ENCODE measurements at places on chromosomes 4 and X. TPM values are rescaled to one million over a fixed set of nuclear protein-coding genes. Genes with fewer than 3 reads are reported as not detected.

- peak; percentile 89 for DNase-seq
Observed at GRCh38 chr4:8267077-8267476, 2.5 kb upstream of the HTRA3 start.

GRCh38 chr4:118867311-118868067 is 21.2 kb upstream of the SYNPO2 start:
- no peak for DNase-seq

The CT45A3 gene
- total RNA-seq, result not detected

DNA sequence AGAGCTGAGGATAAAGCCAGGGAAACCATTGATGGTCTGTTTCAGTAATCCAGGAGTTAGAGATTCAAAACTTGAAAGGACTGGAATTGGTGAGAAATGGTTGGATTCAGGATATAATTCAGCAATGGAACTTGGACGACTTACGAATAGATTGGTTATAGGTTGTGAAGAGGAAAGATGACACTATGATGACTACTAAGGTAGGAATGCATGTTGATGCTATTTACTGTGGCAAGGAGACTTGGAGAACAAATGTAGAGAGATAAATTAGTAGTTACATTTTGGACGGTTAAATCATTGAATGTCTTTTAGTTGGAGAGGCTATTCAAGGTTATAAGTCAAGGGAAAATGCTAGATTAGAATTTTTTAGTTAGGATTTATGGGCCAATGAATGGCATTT is 365.4 kb upstream of the TECRL start:
- no peak for DNase-seq

- no peak for DNase-seq
Observed at GRCh38 chr4:87019898-87020297, 85.1 kb downstream of the AFF1 start.

- no peak for DNase-seq
Observed at GRCh38 chrX:120335289-120335688, 24.0 kb upstream of the TMEM255A start.

- peak; percentile 87 for DNase-seq
Observed at GRCh38 chrX:84501798-84502628, at the start of gene HDX. HDX (minus strand) TSS chrX:84502453; CDS start chrX:84475397, 27,056 bp downstream.

DNA sequence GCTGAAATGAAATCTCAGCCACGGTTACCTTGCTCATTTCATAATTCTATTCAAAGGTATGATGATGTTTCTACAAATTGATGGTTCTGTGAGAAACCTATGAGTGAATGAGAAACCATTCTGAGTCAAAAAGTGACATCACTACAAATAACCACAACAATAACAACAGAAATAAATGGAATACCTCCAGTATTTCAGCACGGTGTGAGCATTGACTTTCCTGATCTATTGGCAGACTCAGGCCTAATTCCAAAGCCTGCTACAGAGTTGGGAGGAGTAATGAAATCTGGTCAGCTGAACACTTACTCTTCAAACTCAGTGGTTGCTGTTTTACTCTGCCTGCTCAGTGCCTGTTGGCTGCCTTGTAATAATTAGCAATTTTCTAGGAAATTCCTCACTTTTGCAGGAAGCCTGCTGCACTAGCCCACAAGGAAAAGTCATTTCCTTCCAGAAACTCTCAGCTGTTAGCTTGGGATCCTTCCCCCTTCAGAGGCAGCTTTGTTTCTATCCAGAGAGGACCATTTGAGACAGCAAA is 18.8 kb upstream of the SYNPO2 start:
- DNase-seq, result no peak

GRCh38 chr4:22625311-22625710 is 67.4 kb upstream of the GBA3 start:
- no peak for DNase-seq

- DNase-seq, result no peak
Observed at GRCh38 chrX:17082831-17083230, 136.4 kb downstream of the REPS2 start.

- DNase-seq, result no peak
Observed at GRCh38 chr4:13496605-13497004, 12.5 kb upstream of the RAB28 start.

- no peak for DNase-seq
Observed at GRCh38 chrX:112889400-112889799, 48.8 kb upstream of the AMOT start.

DNA sequence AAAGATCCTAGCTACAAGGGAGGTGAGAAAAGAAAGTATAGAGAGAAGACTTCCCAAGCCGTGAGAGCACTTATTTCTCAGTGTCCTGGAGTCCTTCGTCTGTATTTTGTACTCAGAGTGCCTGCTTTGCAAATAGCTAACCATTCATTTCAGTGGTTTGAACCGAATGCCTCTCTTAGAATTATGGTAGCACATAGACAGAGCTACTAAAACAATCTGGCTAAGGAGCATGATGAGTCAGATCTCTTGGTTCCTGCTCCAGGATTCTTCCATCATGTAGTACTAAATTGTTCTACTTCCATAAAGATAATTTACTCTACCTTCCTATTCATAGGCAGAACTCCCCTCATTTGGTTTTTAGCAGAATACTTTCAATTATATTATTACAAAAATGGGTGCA is 946.6 kb downstream of the STIM2 start:
- no peak for DNase-seq

The P2RY8 gene
- 1.3 TPM for total RNA-seq

DNA sequence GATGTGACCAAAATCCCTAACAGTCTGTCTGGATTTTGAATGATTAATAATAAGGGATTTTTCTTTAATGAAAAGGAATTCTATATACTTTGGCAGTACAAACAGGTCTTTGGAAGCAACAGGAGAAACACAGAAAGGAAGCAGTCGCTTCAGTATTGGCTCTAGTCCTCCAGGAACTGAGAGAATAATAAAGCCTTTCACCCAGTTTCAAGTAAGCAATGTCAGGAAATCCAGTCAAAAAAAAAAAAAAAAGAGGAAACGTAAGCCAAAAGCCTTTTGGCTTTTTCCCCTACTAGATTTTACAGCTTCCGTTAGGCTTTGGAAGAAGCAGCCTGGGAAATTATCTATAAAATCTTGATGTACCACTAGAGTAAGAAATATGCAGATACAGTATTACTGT is 61.7 kb upstream of the HDAC8 start:
- DNase-seq, result no peak

GRCh38 chr4:15010038-15010585 is 7.8 kb downstream of the CPEB2 start:
- no peak for DNase-seq

DNA sequence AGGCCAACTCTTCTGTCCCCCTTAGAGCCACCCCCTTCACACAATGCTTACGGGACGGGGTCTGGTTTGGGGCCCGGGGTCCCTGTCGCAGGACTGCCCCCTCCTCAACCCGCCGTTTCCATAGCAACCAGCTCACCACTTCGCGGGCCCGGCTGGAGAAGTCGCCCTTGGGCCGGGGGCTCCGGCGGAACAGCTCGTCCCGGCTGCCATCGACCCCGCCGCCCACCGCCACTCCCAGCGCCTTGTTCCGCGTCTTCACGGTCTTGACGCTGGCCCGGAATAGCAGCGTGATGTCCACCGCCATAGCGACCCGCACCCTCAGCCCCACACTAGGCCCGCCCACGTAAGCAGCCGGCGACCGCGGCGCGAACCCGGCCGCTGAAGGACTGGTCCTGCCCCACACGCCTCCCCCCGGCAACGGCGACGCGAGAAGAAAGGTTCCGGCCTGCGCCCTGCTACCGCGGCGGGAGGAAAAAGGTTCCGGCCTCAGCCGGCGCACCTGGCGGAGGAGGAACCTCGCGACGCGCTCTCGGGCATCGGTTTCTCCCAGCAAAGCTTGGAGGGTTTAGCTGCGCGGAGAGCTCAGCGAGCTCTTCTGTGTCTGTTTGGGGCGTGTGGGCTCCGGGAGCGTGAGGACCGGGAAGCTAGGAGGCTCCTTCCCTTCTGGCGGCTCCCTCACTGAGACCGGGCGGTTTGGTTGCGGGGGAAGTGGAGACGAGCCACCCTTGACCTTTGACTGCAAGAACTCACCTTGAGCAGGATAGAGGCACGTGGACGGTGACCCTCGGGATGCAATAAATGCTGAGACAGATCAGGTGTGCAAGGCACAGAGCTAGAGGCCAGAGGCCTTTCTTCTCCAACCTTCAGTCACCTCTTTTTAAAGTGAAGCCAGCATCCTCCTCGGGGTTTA is at the start of gene STX18:
Gene STX18, minus strand, starts transcription at position 388 of the 910 bp plus-strand sequence. Its CDS starts 84 bp downstream, at position 304.
- peak; percentile 83 for DNase-seq

DNA sequence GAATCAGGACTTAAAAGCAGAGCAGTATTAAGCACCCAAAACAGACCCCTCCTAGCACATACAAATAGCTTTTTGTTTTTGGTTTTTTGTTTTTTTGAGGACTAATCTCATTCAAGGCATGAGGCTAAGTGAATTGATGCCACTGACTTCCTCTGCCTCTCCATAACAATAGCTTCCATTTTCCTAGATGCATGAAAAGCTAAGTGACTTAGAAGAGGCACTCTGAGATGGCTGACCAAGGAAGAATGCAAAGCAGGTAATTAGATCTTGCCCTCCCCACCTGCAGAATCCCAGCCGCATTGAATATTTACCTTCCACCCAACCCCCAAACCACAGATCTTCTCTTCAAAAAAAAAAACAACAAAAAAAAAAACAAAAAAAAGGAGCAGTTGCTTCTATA is 7.4 kb upstream of the KDR start:
- DNase-seq, result no peak

The CLDN34 gene
- not detected for total RNA-seq

DNA sequence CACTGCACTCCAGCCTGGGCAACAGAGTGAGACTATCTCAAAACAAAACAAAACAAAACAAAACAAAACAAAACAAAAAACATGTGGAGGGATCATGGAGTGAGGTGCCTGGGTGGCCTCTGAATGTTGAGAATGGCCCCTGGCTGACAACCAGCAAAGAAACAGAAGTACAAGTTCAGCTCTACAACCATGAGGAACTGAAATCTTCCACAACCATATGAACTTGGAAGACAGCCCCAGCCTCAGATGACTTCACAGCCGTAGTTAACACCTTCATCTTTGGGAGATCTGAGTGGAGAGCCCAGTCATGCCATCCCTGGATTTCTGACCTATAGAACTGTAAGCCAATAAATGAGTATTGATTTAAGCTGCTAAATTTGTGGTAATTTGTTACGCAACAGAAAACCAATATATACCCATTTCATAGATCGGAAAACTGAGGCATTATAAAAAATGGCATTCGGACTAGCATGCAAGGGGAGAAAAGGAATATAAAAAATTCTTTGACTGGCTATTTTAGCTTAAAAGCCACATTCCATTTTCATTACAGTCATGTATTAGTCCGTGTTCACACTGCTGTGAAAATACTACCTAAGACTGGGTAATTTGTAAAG is 138.7 kb upstream of the RAPGEF2 start:
- DNase-seq, result no peak

The FGF16 gene
- not detected for total RNA-seq

DNA sequence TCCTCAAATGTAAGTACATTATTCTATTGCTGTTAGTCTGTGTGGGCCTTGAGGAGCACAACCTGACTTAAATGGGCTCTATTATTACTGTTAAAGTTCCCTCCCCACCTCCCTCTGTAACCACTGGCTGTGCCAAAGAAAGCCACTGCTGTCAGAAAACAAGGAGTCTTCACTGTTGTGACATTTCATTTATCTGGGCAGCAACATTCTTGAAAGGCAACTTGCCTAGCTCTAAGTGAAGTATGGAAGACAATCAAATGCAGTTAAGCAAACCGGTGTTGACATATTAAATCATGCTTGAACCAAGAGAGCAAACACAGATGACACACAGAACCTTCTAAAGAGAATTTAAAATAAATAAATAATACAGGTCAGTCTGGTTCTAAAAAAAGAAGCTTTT is 81.0 kb downstream of the EPHA5 start:
- DNase-seq, result no peak

GRCh38 chr4:55658657-55659056 is 22.6 kb upstream of the NMU start:
- DNase-seq, result no peak

- no peak for DNase-seq
Observed at GRCh38 chr4:2141022-2141761, 82.1 kb downstream of the NAT8L start.

DNA sequence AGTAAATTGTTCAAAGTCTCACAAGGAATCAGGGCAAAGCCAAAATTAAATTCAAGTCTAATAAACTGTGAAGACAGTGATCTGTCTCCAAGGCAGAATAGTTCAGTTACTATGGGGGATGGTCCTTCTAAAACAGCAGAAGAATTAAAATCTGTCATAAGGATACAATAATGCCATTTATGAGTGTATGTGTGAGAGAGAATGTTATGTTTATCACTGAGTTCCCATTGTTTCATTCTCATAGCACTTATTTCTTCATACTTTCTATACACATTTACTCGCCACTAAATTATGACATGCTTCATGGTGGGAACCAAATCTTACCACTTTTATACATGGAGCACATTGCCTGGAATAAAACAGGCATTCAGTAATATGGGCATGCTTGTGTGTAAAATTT is 102.5 kb downstream of the AMMECR1 start:
- DNase-seq, result no peak

The NR3C2 gene
- 15.7 TPM for total RNA-seq

The GASK1B gene
- total RNA-seq, result 56.9 TPM

DNA sequence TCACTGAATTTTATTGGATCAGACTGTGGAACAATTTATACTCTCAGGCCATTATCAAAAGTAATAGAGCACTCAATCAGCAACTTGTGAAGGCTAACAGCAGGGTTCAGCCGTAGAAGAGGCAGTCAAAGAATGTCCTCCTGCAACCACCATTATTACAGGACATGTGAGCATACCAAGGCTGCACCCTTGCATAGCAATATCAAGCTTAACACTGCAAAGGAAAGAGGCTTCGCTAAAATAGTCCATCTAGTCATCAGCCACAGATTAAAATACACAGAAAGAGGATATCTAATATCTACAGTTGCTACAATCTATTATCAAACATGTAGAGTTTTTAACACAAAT is 42.9 kb upstream of the TMPRSS11B start:
- no peak for DNase-seq

The TCEAL2 gene
- 9.6 TPM for total RNA-seq

DNA sequence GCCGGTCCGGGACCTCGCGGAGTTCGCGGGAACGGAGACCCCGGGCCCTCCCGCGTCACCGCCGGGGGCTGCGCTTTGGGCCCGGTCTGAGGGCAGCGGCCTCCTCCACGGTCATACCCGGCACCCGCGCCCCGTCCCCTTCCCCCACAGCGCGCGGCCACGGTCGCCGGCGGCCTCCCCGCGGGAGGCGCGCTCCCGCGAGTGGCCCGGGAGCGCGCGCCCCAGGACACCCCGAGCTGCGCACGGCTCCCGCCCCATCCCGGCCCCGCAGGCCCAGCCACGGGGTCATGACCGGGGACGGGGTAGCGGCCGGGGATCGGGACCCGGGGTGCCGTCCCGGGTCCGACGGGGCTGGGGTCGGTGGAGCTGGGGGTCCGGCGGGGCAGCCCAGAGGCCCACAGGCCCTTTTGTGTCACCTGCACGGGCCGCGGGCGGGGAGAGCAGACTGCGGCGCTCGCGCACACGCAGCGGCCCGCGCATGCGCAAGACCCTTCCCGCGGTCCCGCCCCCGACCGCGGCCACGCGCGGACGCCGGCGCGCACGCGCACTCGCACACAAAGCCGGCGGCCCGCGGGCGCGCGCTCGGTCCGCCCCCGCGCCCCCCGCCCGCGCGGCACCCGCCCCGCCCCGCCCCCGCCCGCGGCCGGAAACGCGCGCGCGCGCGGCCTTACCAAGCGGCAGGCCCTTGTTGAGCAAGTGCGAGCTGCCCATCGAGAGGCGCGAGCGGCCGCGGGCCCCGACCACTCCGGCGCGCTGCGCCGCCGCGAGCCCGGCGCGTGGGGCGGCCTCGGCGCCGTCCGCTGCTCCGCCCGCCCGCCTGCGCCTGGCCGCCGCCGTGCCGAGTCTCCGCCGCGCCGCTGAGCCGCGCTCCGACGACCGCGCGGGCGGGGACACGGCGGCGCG is at the start of gene CTBP1:
Gene CTBP1, minus strand, starts transcription at position 886 of the 903 bp plus-strand sequence. CDS start 7,799 bp downstream, outside the sequence.
- DNase-seq, result peak; percentile 72

The SMIM31 gene
- total RNA-seq, result not detected
